ENCODE measurements at places on chromosomes 2 and 18.

GRCh38 chr2:170739048-170739447, 23.9 kb downstream of the SP5 start:
- DNase-seq = no peak

- no peak for DNase-seq
These were observed 472 bp downstream of the SLC20A1 start for GRCh38 chr2:112646102-112646719.

GRCh38 chr2:118177884-118178283, 89.6 kb downstream of the INSIG2 start:
- DNase-seq = no peak

DNA sequence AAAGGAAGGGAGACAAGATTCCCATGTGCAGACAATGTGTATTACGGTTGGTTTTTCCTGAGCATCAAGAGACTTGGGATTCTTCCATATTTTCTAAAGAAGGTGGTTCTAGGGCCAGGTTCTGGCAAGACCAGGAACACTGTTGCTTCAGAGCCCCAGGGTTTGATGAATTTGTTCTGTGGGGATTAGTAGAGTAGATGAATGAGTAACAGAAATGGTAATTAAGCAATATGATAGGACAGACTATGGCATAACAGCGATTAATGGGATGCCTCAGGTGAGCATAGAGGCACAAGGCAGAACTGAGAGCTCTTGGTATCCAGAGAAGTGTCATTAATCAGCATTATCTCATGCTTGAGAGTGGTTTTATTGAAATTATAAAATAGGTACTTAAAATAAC, 82.8 kb upstream of the PNPT1 start:
- DNase-seq = no peak

DNA sequence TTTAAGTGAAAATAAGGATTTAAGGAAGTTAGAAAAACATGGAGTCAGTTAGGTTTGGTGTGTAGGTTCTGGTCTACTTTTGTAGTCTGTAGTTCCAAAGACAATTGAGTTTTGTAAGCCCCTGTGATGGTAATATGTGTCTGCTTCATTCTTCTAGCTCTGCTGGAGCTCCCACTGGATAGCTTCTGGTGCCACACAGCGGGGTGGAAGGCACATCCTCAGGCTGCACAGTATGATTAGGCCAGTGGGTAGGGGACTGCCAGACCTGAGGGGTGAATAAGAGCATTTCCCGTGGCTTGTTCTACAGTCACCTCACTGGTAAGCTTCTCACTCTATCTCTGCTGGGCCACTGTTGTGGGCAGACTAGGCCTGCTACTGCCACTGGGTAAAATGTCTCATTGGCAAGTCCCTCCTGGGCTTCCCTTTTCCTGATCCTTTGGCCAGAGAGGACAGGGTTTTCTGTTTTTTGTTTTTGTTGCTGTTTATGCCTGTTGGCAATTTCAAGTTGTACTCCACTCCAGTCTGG, 44.5 kb downstream of the TMEM131 start:
- no peak for DNase-seq

- DNase-seq = no peak
These were observed 26.4 kb upstream of the PGAP1 start for GRCh38 chr2:196952936-196953335.

- DNase-seq = peak; percentile 48
These were observed 281.1 kb upstream of the POU3F3 start for GRCh38 chr2:104572834-104573233.

DNA sequence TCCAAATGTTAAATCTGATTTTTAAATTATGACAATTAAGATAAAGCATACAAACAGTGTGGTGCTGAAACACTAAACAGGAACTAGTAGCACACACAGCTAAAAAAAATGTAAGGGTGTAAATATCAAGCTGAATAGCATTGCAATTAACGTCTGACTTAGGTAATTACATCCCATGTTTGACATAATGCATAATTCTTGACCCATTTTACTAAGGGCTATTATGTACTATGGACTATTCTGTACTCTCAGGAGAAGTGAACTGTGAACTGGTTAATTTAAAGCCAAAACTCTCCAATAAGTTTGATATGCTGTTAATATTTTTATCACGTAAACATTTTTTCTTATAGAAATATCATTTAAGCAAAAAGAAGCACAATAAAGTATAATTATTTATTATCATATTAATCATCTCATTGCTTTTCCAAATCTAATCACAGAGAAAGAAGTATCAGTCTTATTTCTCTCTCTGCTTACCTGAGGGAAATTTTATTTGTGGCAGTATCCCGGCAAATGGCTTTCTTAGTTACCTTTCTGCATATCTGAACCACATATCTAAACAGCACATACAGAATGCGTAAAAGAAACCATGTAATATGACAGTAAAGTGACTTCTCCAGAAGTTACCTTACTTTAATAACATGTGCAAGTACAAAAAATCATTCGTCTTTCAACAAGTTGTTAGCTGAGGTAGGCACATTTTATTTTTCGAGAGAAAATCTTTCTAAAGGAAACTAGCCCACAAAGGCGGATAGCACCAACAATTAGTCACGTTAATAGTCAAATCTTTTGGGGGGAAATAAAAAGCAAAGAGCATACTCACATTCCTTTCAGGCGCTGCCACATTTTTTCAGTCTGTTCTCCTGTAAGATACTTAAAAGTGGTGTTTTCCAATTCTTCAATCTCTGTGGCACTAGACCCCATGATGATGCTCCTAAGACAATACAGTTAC, 94.9 kb upstream of the PDE1A start:
- no peak for DNase-seq

- no peak for DNase-seq
These were observed 530.8 kb downstream of the ADCYAP1 start for GRCh38 chr18:1435487-1435886.

DNA sequence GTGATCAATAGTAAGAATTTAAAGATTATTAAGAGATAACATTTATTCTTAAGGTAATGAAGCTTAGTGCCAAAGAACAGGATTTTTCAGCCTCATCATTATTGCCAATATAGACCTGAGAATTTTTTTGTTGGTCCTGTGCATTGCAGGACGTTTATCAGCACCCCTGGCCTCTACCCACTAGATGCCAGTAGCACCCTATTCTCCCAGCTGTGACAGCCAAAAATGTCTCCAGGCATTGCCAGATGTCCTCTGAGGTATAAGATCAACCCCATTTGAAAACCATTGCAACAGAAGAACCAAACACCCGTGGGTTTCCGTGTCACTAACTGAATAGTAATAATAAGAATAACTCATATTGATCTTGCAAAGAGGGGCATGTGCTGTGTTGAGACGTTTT, 700.0 kb upstream of the SOX11 start:
- DNase-seq = no peak

- DNase-seq = no peak
These were observed 1102.4 kb upstream of the ZEB2 start for GRCh38 chr2:145622285-145622684.

DNA sequence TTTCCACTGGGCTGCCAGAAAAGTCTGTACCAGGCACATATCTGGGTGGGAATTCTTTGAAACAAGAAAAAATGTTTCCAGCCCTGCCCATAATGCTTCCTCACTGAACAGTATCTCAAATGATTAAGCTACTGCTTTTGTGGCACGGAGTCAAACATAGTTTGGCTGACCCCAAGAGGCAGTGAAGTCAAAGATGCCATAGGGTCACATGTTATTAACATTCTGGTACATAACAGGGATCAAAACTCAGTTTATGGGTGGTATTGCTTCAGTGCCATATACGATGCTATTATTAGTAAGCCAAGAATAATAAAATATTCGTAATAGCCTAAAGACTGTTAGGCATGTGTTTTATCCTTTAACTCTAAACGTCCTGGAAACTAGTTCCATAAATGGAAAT, 112.4 kb downstream of the FEZ2 start:
- DNase-seq = no peak

DNA sequence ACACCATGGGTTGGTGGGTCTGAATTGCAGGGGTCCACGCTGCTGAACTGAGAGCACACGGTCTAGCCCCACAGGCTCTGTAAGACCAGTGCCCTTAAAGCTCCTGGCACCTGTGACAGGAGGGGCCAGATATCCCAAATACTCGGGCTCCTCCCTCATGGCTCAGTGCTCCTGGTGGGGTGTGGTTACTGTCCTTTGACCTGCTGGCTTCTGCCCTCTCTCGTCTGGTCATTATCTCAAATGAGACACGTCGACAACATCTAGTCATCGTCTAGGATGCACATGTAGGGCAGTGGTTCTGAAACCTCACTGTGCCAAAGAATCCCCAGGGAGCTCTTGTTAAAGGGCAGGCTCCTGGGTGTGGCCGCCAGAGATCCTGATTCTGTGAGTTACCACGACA, 258.4 kb downstream of the LOXHD1 start:
- DNase-seq = no peak

DNA sequence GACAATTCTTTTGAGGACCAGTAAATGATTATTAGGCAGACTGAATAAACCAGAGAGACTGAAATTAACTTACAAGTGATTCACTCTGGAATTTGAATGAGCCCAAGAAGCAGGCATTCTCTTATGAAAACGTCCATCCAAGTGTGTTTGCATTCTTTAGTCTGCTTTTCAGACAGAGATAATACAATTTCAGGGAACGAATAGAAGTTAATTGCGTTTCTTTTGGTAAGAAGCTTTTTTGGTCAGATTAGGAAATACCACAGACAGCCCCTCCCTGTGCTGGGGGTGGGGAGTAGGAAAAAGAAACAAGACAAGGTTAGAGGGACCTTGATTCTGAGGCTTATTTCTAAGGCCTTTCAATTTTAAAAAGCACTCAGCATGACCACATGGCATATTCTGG, 874.4 kb downstream of the SUCLG1 start:
- no peak for DNase-seq

GRCh38 chr2:20190170-20190569, 34.8 kb downstream of the SDC1 start:
- no peak for DNase-seq

- no peak for DNase-seq
These were observed 1.0 kb upstream of the FAM178B start for GRCh38 chr2:96987301-96987909.

DNA sequence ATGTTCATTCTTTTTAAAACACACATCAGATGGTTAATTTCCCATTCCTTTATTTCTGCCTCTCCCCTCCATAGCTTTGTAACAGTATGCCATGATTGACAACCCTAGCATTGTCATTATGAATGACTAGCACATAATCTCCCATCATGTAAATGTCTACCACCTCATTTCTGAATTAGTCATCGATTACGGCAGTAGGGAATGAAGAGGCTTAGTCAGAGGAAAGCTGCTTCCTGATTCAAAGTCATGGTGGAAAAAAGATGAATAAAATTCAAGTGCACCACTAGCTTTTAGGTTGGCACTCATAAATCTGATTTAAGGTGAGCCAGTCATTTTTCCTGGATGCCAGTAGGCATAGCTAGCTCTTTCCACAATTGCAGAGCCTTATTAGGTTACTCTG, 19.1 kb upstream of the ACMSD start:
- DNase-seq = no peak

GRCh38 chr2:172462373-172462848, 35.0 kb downstream of the ITGA6 start:
- no peak for DNase-seq

- DNase-seq = no peak
These were observed 56.1 kb downstream of the ASAP2 start for GRCh38 chr2:9262671-9263171.

DNA sequence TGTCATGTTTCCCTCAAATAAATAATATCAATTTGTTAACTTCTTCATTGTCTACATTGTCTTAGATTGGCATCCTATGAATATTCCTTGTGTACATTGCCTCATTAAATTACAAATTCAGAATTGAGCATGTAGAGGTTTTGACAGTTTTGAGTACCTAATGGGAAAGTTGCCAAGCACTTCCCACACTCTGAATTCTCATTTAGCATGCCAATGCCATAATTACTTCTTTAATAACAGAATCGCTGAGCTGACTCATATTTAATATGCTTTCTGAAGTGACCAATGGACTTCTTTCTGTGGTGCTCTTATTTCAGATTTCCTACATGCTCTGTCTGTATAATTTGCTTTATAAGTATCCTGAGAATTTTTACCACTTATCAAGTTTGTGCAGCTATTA, 114.4 kb upstream of the NOL4 start:
- no peak for DNase-seq

- DNase-seq = no peak
These were observed 29.7 kb upstream of the DSG3 start for GRCh38 chr18:31417850-31418249.

DNA sequence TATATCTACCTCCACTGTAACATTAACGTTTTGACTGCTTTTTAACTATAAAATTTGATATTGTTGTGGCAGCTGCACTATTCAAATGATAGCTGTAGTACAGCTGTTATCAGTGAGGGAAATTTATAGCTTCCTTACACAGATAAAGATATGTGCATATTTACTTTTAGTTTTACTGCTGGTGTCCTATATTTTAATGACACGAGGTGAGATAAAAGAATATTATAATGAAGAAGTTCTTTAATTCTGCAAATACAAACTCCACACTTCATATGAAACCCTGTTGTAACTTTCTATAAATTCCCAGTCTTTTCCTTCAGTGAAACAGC, 427.8 kb upstream of the ZEB2 start:
- no peak for DNase-seq

DNA sequence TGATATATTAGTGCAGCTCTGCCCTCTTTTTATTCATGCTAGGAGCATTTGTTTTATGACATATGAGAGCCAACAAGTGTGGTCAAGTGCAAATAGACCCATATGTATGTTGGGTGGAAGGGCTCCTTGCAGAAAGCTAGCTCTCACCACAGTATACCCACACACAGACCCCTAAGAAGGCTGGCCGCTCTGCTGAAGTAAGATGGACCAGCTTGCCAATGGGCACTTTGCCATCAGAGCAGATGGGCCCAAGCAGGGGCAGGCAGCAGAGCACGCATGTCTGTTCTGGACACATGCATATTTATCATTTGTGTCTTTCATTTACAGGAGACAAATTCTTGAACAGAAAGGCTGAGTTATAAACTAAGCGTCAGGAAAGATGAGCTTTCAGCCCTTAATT, 187.5 kb upstream of the DTNA start:
- DNase-seq = no peak

- DNase-seq = no peak
These were observed 33.0 kb downstream of the UPP2 start for GRCh38 chr2:158134655-158135054.

- no peak for DNase-seq
These were observed 169.2 kb downstream of the TRIM43 start for GRCh38 chr2:95760806-95761525.

- DNase-seq = no peak
These were observed 34.9 kb downstream of the TEX44 start for GRCh38 chr2:231627384-231628120.
